Fibroblast of upper back skin (primary cell): ENCODE measurements at places on chromosomes 1 and 21.

- no peak for DNase-seq
Observed at GRCh38 chr1:110583505-110583904, 22.7 kb downstream of the KCNA2 start.

DNA sequence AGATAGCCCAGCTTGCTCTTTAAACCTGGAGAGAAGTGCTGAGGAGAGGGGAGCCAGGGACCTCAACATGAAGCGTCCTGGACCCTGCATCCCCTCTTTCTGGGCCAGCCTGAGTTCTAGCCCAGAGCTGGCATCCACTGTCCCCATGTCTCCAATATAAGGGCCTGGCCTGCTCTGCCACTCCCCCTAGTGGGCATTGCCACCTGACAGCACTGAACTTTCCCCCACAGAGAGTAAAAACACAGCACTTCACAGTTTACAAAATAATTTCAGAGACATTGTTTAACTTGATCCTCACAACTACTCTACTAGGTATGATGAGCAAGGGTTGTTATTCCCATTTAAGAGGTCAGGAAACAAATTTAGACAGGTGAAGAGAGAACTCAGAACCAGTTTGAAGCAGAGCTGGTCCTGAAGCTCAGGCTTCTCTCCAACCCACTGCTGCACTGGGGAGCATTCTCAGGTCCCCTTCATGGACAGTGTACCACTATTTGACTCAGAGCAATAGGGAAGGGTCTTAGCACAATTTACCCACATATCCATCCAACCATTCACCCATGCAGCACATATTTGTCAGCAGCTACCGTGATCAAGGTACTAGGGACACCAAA is 151.2 kb downstream of the DMRTA2 start:
- DNase-seq, result peak; percentile 1

- peak; percentile 16 for DNase-seq
Observed at GRCh38 chr1:196546272-196547111, 61.7 kb downstream of the KCNT2 start.

DNA sequence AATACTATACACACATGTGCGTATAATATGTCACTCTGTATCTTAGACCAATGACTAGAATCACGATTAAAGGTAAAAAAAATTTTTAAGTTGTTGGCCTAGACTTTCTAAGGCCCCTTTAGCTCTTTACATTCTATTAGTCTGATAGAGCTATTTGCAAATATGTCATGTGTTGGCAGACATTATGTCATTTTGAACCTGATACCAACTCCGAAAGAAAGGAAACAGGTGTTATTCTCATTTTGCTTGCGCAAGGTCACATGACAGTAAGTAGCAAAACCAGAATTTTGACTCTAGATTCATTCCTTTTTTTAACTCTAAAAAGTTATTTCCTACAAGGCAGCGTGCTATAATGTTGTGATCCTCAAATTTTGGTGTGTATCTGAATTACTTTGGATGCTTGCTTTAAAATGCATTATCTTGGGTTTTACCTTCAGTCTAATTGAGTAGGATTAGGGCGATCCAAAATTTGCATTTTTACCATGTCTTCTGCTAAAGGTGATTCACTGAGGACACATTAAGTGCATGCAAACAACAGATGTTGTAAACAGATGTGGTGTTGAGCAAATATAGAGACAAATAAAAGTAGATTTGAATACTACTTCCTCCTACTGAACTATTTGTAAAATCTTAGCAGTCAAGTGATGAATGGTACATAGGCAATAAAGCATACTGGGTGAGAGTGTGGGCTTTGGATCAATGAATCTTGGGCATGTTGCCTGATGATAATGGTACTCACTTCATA is 63.5 kb upstream of the KIAA1614 start:
- DNase-seq, result no peak

- no peak for DNase-seq
Observed at GRCh38 chr1:18012686-18013085, 94.9 kb upstream of the IGSF21 start.

GRCh38 chr1:48644905-48645605 is 131.6 kb downstream of the BEND5 start:
- DNase-seq, result no peak

GRCh38 chr21:42601656-42602055 is 51.8 kb upstream of the PDE9A start:
- no peak for DNase-seq

DNA sequence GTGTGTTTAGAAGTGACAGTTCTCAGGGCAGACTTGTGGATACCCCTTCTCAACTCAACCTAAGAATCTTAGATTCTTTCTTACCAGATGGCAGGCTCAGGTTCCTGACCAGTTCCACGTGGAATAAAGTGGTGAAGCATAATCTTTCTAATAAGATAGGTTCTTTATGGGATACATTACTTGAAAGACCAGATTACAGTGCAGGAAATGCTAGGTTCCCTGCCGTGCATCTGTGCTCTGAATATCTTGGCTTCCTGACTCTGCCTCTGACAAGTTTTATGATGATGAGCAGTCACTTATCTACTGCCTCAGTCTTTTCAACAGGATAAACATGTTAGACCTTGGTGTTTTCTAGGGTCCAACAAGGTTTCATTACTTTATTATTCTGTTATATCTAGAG is 207.9 kb upstream of the CACYBP start:
- DNase-seq, result no peak

DNA sequence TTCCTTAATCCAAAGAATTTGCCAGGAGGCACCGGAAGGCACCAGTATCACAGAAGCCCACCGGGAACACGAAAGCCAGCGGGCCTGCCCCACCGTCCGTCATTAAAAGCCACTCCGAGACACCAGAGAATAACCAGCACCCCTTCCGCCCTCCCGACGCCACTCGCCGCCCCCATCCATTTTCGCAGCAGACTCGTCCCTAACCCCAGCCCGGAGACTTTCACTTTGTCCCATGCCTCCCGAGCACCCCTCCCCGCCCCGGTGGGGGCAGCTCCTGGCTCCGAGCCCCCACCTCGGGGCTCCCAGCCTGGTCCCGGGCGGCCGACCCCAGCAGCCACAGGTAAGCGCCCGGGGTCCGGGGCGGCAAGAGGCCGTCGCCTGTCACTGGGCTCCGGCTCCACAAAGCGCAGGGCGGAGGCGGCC is 105.4 kb downstream of the SLC45A1 start:
- DNase-seq, result no peak

DNA sequence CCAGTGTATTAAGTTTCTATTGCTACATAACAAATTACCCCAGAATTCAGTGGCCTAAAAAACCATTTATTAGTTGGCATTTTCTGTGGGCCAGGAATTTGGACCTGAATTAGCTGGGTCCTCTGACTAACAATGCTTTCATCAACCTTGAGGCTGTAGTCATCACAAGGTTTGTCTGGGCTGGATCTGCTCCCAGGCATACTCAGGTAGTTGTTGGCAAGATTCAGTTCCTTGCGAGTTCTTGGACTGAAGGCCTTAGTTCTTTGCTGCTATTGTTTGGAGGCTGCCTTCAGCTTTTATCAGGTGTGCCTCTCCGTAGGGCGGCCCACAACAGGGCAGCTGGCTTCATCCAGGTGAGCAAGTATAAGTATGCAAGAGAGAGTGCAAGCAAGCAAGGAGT is 31.4 kb upstream of the DEPDC1 start:
- no peak for DNase-seq

- DNase-seq, result no peak
Observed at GRCh38 chr21:41813226-41813625, 46.4 kb upstream of the RIPK4 start.

GRCh38 chr21:44972301-44972814 is 32.5 kb downstream of the SLX9 start:
- no peak for DNase-seq

DNA sequence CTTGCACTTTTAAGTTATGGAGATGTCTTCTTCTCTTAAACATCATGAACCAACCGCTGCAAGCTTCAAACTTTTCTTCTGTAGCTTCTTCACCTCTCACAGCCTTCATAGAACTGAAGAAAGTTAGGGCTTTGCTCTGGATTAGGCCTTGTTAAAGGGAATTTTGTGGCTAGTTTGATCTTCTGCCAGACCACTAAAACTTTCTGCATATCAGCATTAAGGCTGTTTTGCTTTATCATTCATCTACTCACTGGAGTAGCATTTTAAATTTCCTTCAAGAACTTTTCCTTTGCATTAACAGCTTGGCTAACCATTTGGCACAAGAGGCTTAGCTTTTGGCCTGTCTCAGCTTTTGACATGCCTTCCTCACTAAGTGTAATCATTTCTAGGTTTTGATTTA is 43.0 kb upstream of the RGL1 start:
- DNase-seq, result peak; percentile 88

DNA sequence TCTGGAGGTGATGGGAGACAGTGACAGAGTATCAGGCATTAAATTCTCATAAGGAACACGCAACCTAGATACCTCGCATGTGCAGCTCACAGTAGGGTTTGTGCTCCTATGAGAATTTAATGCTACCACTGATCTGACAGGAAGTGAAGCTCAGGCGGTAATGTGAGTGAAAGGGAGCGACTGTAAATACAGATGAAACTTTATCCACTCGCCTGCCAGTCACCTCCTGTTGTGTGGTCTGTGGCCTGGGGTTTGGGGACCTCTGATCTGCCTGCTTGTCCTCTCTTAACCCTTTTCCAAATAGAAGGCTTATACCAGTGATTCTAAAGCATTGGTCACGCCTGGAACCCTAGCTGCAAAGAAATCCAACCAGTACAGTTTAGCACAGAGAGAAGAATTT is 15.3 kb downstream of the GABPA start:
- no peak for DNase-seq

- no peak for DNase-seq
Observed at GRCh38 chr1:48710318-48710717, 66.4 kb downstream of the BEND5 start.

- no peak for DNase-seq
Observed at GRCh38 chr1:194176212-194176611, 989.8 kb upstream of the B3GALT2 start.

DNA sequence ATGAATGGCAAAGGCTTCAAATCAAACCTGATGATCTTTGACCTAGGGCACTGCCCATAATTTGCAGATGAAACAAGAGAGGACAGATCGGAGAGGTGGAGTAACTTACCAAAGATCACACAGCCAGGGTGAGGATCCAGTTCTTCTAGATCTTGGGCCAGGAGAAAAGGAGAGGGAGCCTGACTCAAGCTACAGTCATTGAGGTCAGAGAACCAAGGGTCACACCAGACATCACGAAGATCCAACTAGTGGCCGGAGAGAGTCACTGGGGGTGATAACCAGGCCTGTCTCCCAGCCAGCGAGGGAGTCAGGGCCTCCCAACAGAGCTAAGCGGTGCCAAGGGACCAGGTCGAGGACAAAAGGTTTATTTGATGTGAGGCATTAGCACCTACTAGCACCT is 115.0 kb downstream of the RIPK4 start:
- DNase-seq, result no peak

- peak; percentile 76 for DNase-seq
Observed at GRCh38 chr1:181038399-181038873, 4.7 kb downstream of the MR1 start.

GRCh38 chr1:12376236-12377045 is 146.6 kb downstream of the VPS13D start:
- DNase-seq, result no peak

DNA sequence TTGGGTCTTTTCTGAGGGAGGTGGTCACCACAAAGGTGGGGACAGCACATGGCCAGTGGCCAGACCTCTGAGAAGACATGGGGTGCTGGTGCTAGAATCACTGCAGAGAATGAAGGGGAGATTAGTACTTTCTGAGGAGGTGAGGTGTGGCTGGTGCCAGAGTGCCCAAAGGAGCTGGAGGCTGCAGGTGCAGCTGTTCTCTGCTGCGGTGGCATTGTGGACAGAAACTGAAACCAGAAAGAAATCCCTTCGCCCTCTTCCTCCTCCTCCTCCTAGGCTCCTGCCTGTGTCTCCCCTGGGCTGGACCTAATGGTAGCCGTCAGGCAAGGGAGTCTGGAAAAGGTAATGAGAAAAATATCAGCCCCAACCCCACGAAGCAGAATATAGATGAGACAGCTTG is 261.7 kb downstream of the TM2D1 start:
- no peak for DNase-seq

- no peak for DNase-seq
Observed at GRCh38 chr1:241532864-241533263, 686 bp downstream of the KMO start.

DNA sequence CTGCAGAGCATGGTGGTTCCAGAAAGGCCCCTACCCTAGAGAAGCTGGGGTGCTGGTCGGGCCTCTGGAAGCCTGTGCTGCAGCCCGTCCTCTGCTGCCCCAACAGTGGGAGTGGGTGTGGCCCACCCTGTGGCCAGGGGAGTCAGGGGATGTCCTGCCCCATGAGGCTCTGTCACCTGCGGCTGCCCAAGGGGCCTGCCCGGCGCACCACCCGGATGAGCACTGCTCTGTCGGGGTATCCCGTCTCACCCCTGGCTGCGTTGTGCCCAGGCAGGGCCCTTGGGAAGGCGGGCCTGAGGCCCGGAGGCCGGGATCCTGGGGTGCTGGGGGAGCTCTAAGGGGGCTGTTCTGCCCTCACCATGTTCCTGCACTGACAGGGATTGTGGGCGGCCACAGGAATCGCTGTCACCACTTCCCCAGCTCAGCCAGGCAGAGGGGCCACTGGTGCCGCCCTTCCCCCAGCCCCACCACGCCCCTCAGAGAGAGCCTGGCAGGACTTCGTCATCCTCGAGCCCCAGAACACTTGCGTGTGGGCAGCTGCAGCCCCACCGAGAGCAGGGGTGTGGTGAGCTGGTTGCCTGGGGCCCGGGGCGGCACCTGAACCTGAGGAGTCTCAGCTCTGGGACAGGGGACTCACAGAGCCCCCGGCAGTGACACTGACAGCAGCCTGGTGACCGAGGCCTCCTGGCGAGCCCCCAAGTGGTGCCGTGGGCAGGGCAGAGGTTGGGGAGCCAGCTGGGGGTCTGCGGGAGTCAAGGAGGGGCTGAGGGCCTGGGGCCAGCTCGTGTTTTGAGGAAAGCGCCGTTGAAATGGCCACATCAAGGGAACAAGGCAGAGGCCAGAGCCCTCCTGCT is 20.2 kb downstream of the PANK4 start:
- no peak for DNase-seq

DNA sequence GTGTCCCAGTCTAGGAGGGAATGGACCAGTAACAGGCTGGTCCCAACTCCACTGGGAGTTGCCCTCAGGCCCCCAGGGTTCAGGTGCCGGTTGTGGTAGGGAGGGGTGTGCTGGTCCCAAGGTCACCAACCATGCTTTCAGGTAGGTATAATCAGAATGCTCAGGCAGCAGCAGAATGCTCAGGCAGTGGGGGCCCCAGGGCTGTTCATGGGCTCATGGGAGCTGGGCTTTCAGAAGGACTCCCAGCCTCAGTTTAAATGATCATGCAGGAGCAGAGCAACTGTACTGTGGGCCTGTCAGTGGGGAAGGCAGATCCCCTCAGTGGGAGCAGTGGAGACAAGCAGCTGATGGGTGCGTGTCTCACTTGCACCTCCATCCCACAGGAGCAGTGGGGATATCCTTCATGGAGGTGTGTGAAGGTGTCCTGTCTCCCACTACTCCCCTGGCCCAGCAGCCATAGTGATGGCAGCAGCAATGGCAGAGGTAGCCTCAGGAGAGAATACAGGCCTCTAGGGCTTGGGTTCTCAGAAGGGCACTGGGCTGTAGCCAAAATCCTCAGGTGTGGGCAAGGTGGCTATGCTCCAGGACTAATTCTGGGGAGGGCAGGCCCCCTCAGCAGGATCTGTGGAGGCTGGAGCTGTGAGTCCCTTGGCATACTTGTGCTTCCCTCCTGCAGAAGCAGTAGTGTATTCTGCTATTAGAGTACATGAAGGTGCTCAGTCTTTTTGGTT is 917.3 kb upstream of the B3GALT2 start:
- no peak for DNase-seq

GRCh38 chr1:211975152-211975941 is 60.0 kb downstream of the INTS7 start:
- DNase-seq, result peak; percentile 13

- DNase-seq, result no peak
Observed at GRCh38 chr1:62415687-62416086, 21.2 kb upstream of the USP1 start.

- DNase-seq, result peak; percentile 30
Observed at GRCh38 chr1:8351693-8352470, 34.0 kb downstream of the SLC45A1 start.
